Tracheal epithelial cell (primary cell): ENCODE measurements at places on chromosomes 3 and 15. TPM values are rescaled to one million over a fixed set of nuclear protein-coding genes. Genes with fewer than 3 reads are reported as not detected.

Gene WNT7A
- 8.1 and 28.0 TPM in 2 replicates for total RNA-seq

Gene ITIH3
- total RNA-seq, result not detected in 2 replicates

Gene OR5K2
- not detected in 2 replicates for total RNA-seq

Gene NANOGP8
- 0.24 TPM in 1 of 2 replicates, not detected in the other for total RNA-seq

Gene FGD5
- total RNA-seq, result under 0.01 and 0.96 TPM in 2 replicates

Gene CFAP44
- total RNA-seq, result 1.1 and 1.7 TPM in 2 replicates

Gene B3GNT5
- total RNA-seq, result 22.9 and 43.7 TPM in 2 replicates

Gene KNG1
- total RNA-seq, result not detected in 2 replicates

Gene ANKRD34C
- total RNA-seq, result not detected in 2 replicates

Gene TRANK1
- total RNA-seq, result 0.85 and 4.6 TPM in 2 replicates

Gene TF
- total RNA-seq, result under 0.01 TPM in 2 replicates

Gene GOLGA6A
- not detected in 2 replicates for total RNA-seq

Gene CEMIP
- 0.72 and 0.85 TPM in 2 replicates for total RNA-seq

Gene SLCO3A1
- total RNA-seq, result 3.9 and 4.0 TPM in 2 replicates

Gene LINGO1
- total RNA-seq, result not detected in 2 replicates

Gene DOCK3
- total RNA-seq, result under 0.01 and 0.24 TPM in 2 replicates

Gene ISLR2
- total RNA-seq, result not detected in 2 replicates

Gene GATA2
- under 0.01 TPM in 1 of 2 replicates, not detected in the other for total RNA-seq

Gene KLHL40
- total RNA-seq, result not detected in 2 replicates

Gene ACTL6A
- 64.2 and 75.4 TPM in 2 replicates for total RNA-seq

Gene CLRN1
- not detected in 2 replicates for total RNA-seq

Gene ZNF662
- 0.96 and 1.1 TPM in 2 replicates for total RNA-seq

Gene SOX14
- not detected in 2 replicates for total RNA-seq

Gene KLHL6
- not detected in 2 replicates for total RNA-seq

Gene DNAH1
- total RNA-seq, result 0.85 and 0.96 TPM in 2 replicates

Gene HHLA2
- not detected in 2 replicates for total RNA-seq

Gene SLC22A14
- under 0.01 TPM in 1 of 2 replicates, not detected in the other for total RNA-seq

Gene GADL1
- not detected in 2 replicates for total RNA-seq
